Aorta (tissue), 5 donors: ENCODE measurements at places on chromosomes 16 and 17. TPM values are rescaled to one million over a fixed set of nuclear protein-coding genes. Genes with fewer than 3 reads are reported as not detected.

GRCh38 chr16:49602201-49602975, 228.8 kb downstream of the C16orf78 start:
- H3K4me3 ChIP-seq, result no peak overlapping the region
- H3K27me3 ChIP-seq, result no peaks in the 10 kb centered on the region
- H3K4me1 ChIP-seq, result no peaks in the 10 kb centered on the region
- H3K36me3 ChIP-seq, result no peaks in the 10 kb centered on the region
- DNase-seq, result peak; percentile 68
- H3K27ac ChIP-seq, result no peak overlapping the region

GRCh38 chr17:39848600-39848999, 15.5 kb downstream of the IKZF3 start:
- no peak overlapping the region for H3K4me3 ChIP-seq
- no peaks in the 10 kb centered on the region for H3K36me3 ChIP-seq
- no peak for DNase-seq
- H3K27me3 ChIP-seq, result no peaks in the 10 kb centered on the region
- no peaks in the 10 kb centered on the region for H3K4me1 ChIP-seq

- H3K4me3 ChIP-seq, result no peak overlapping the region
- no peak overlapping the region for H3K27ac ChIP-seq
- DNase-seq, result no peak
- H3K27me3 ChIP-seq, result no peaks in the 10 kb centered on the region
These were observed 61.1 kb downstream of the PECAM1 start for GRCh38 chr17:64329588-64329987.

DNA sequence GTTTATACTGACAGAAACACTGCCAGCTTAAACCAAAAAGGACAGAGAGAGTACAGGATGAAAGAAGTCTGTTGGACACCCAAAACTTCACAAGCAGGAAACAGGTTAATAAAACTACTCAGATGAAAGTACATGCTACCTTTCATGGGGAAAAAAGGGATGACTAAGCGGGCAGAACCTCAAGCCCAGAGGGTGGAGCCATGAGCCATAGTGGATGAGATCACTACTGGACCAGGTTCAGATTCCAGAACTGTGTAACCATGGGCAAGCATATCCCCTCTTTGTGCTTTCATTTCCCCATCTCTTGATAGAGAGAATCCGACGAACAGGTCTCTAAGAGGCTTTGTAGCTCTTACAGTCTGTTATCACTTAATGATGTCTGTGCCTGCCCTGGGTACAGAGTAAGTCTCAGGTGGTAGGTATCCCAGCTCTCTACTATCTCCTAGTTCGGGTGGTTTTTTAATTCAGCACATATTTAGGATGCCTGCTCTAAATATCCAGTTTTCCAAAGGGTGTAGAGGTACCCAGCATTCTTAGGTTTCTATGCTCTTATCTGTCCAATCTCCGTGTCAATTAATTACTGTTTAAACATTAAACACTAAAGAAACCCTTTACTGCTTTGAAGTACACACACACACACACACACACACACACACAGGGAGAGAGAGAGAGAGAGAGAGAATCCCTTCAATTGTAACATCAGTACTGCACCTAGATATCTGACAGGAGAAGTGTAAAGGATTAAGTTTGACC, 206.7 kb downstream of the ZNF423 start:
- no peak overlapping the region for H3K4me3 ChIP-seq
- H3K36me3 ChIP-seq, result no peaks in the 10 kb centered on the region
- H3K4me1 ChIP-seq, result no peaks in the 10 kb centered on the region
- H3K27ac ChIP-seq, result no peak overlapping the region
- DNase-seq, result peak; percentile 15
- H3K27me3 ChIP-seq, result no peaks in the 10 kb centered on the region

- H3K4me1 ChIP-seq, result peaks cover 2% of the 10 kb centered on the region
- H3K4me3 ChIP-seq, result peak overlapping the region; percentile 90
- peak; percentile 77 for DNase-seq
- peaks cover 9% of the 10 kb centered on the region for H3K36me3 ChIP-seq
- no peaks in the 10 kb centered on the region for H3K27me3 ChIP-seq
These were observed 313 bp downstream of the UBTF start for GRCh38 chr17:44219108-44219615.

GRCh38 chr17:51352798-51353197, 92.5 kb downstream of the UTP18 start:
- no peak for DNase-seq
- H3K36me3 ChIP-seq, result no peaks in the 10 kb centered on the region
- H3K27me3 ChIP-seq, result no peaks in the 10 kb centered on the region
- H3K4me1 ChIP-seq, result no peaks in the 10 kb centered on the region

DNA sequence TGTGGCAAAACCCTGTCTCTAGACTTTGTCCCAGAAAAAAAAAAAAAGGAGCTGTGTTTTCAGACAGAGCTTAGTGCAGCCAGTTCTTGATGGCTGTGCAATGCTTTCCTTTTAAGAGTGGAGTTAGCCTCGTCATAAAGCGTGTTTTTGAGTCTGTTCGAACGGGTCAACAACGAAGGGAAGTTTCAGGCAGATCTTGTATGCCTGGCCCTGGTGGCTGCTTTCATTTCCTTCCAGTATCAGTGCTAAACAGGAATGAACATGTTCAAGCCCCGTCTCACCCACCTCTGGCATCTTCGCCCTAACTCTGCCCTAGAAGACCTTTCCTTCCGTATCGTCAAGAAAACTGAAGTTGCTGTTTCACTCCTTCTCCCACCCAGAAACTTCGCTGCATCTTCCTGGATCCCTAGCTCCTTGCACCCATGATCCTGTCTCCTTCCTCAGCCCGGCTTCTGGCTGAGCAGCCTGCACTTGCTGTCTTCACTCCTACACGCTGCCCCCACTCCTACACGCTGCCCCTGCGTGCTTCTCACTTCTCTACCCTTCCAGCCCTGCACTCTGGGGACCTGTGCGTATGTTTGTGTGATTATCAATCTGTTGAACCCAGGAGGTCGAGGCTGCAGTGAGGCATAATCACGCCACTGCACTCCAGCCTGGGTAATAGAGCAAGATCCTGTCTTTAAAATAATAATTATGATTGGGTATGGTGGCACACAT, 55.3 kb downstream of the USP10 start:
- no peak overlapping the region for H3K4me3 ChIP-seq
- no peak overlapping the region for H3K27ac ChIP-seq
- H3K27me3 ChIP-seq, result no peaks in the 10 kb centered on the region
- DNase-seq, result no peak
- H3K36me3 ChIP-seq, result no peaks in the 10 kb centered on the region
- H3K4me1 ChIP-seq, result no peaks in the 10 kb centered on the region

- H3K27ac ChIP-seq, result no peak overlapping the region
- H3K4me1 ChIP-seq, result no peaks in the 10 kb centered on the region
- no peaks in the 10 kb centered on the region for H3K36me3 ChIP-seq
- DNase-seq, result peak; percentile 51
- H3K4me3 ChIP-seq, result no peak overlapping the region
These were observed 67.2 kb upstream of the LHX1 start for GRCh38 chr17:36869856-36870719.

- H3K27me3 ChIP-seq, result peaks cover 3% of the 10 kb centered on the region
- no peak overlapping the region for H3K27ac ChIP-seq
- H3K36me3 ChIP-seq, result no peaks in the 10 kb centered on the region
- H3K4me3 ChIP-seq, result no peak overlapping the region
- H3K4me1 ChIP-seq, result no peaks in the 10 kb centered on the region
- no peak for DNase-seq
These were observed 393.5 kb upstream of the SOX9 start for GRCh38 chr17:71727292-71727691.

DNA sequence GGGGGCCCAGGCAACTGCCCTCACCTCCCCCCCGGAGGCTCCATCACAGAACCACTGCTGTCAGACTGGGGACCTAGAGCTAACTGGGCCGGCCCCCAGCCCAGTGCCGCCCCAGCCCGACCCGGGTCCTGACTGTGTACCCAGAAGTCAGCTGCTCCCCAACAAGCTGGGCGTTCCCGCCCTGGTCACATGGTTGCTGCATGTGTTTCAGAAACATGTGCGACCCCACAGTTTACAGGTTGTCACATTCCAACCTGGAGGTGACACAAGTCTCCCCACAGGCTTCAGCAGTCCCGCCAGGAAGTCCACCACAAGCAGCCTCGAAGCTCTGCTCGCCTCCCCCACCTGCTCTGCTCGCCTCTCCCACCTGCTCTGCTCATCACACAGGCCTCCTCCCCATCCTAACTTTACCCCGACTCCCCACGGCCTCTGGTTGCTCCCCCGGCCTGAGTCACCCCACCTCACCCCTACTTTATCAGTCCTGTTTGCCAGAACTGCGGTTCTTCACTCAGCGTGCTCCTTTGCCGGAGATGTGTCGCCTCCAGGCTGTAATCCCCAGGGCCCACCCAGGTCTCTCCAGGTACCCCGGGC, 968 bp downstream of the MRPL28 start:
- no peaks in the 10 kb centered on the region for H3K4me1 ChIP-seq
- no peaks in the 10 kb centered on the region for H3K27me3 ChIP-seq
- no peak overlapping the region for H3K4me3 ChIP-seq
- no peaks in the 10 kb centered on the region for H3K36me3 ChIP-seq

GRCh38 chr17:66496306-66496705, 193.9 kb downstream of the PRKCA start:
- no peak overlapping the region for H3K4me3 ChIP-seq
- no peak for DNase-seq

DNA sequence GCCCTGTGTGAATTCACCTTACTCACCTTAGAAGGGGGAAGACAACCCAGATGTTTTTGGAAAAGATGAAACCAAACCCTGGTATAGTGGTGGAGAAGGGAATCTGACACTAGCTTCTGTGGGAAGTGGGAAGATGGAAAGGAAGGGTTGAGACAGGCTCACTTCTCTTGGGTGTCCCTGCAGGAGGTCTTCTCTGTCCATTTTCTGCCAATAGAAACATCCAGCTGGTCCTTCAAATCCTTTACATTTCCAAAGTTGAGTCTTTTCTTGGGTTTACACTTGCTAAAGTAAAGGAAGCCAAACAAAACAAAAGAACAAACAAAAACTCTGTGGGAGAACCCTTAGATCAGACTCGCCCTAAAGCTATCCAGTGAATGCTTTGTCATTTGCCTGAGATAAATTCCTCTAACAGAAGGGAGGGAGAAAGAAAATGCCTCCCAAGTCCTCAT, 10.2 kb downstream of the HOXB1 start:
- no peak overlapping the region for H3K4me3 ChIP-seq
- DNase-seq, result no peak
- H3K27ac ChIP-seq, result no peak overlapping the region
- H3K27me3 ChIP-seq, result no peaks in the 10 kb centered on the region
- H3K4me1 ChIP-seq, result no peaks in the 10 kb centered on the region

DNA sequence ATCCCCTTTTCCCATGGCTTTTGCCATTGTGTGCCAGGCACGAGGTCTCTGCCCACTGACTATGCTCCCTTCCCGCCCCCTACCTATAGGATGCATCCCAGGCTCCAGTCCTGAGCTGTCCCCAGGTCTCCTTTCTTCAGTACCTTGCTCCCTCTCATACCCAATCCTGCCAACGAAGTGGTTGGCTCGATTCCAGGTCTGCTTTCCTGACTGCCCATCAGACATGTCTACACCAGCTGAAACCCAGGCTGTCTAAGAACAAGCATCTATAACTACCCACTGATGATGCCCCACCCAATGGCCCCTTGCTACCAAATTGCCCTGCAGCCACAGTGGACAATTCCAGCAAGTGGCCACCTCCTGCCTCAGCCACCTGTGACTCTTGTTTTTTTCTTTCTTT, 479.1 kb downstream of the SOX9 start:
- DNase-seq, result no peak
- no peaks in the 10 kb centered on the region for H3K27me3 ChIP-seq
- no peaks in the 10 kb centered on the region for H3K4me1 ChIP-seq

GRCh38 chr16:1784977-1785845, 2.5 kb downstream of the NUBP2 start:
- H3K27me3 ChIP-seq, result no peaks in the 10 kb centered on the region
- no peaks in the 10 kb centered on the region for H3K36me3 ChIP-seq
- H3K4me1 ChIP-seq, result no peaks in the 10 kb centered on the region
- H3K4me3 ChIP-seq, result no peak overlapping the region
- no peak for DNase-seq

GRCh38 chr16:3089717-3090592, 9.1 kb downstream of the ZSCAN10 start:
- no peaks in the 10 kb centered on the region for H3K36me3 ChIP-seq
- DNase-seq, result no peak
- no peaks in the 10 kb centered on the region for H3K4me1 ChIP-seq
- H3K4me3 ChIP-seq, result no peak overlapping the region

- no peaks in the 10 kb centered on the region for H3K36me3 ChIP-seq
- no peaks in the 10 kb centered on the region for H3K27me3 ChIP-seq
- no peak overlapping the region for H3K27ac ChIP-seq
- H3K4me3 ChIP-seq, result no peak overlapping the region
- peak; percentile 52 for DNase-seq
These were observed 356.4 kb downstream of the FOXL1 start for GRCh38 chr16:86934581-86935375.

DNA sequence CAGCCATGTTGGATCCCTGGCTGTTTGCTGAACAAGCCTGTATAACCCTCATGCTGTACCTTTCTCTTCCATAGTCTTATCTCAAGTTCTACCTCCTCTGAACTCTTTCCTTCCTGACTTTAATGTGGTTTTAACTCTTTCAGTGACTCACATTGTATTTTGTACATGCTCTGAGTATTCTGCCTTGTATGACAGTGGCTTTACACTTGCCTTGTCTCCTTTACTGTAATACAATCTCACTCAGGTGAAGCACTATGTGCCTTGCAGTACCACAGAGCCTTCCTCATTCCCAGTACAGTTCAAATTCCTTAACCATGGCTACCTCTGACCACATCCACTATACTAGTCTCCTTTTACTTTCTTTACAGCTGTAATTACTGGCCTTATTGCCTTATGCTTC, 14.1 kb downstream of the PSMD11 start:
- H3K4me3 ChIP-seq, result no peak overlapping the region
- no peaks in the 10 kb centered on the region for H3K4me1 ChIP-seq
- DNase-seq, result no peak
- H3K27me3 ChIP-seq, result no peaks in the 10 kb centered on the region

GRCh38 chr17:66775271-66775670, 59.6 kb upstream of the CACNG5 start:
- H3K27ac ChIP-seq, result no peak overlapping the region
- no peak overlapping the region for H3K4me3 ChIP-seq
- H3K27me3 ChIP-seq, result no peaks in the 10 kb centered on the region
- DNase-seq, result no peak
- H3K4me1 ChIP-seq, result no peaks in the 10 kb centered on the region

- H3K27ac ChIP-seq, result no peak overlapping the region
- H3K4me3 ChIP-seq, result no peak overlapping the region
- H3K36me3 ChIP-seq, result no peaks in the 10 kb centered on the region
- H3K4me1 ChIP-seq, result no peaks in the 10 kb centered on the region
- no peak for DNase-seq
These were observed 50.1 kb downstream of the KLHDC4 start for GRCh38 chr16:87715658-87716057.

Gene NPIPB9
- 4.1 TPM for total RNA-seq

Gene CDH16
- total RNA-seq, result not detected

Gene TMEM114
- not detected for total RNA-seq

Gene DYNLL2
- 29.3 TPM for total RNA-seq

Gene DPEP3
- not detected for total RNA-seq

Gene LCMT1
- total RNA-seq, result 26.7 TPM
